ENCODE measurements at places on chromosomes 11 and 22. TPM values are rescaled to one million over a fixed set of nuclear protein-coding genes. Genes with fewer than 3 reads are reported as not detected.

DNA sequence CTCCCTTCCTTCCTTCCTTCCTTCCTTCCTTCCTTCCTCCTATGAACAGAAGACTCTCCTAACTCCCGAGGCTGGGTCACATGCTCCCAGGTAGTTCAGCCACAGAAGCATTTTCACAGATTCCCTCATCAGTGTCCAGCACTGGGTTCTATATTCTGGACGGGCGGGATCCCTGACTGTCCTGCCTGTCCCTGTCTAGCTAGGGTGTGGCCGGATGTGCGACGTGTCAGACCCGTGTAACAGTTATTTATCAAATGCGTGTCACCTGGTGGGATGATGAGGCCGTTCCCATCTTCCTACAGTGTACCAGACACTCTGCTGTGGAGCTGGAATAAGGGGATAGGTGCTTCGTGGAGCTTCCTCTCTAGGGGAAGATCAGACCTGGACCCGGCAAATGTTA, 901.0 kb downstream of the BRD1 start:
- DNase-seq, result peak; percentile 9

GRCh38 chr11:76005756-76006155, 190.7 kb downstream of the UVRAG start:
- no peak for DNase-seq

Gene BATF2
- total RNA-seq, result 0.99 TPM

Gene MRGPRE
- not detected for total RNA-seq

Gene UBQLN3
- total RNA-seq, result not detected

Data from activated CD8-positive, alpha-beta T cell treated with anti-CD3 and anti-CD28 coated beads, Interleukin-2, amount 10 ng/mL, durations not matched to agents 7 days and 5 days (primary cell).